ENCODE measurements at places on chromosomes 1 and 21.

- DNase-seq: no peak
These were observed 14.0 kb upstream of the UMODL1 start for GRCh38 chr21:42056996-42057689.

- DNase-seq: no peak
These were observed 106.8 kb upstream of the C1orf174 start for GRCh38 chr1:4006676-4007374.

DNA sequence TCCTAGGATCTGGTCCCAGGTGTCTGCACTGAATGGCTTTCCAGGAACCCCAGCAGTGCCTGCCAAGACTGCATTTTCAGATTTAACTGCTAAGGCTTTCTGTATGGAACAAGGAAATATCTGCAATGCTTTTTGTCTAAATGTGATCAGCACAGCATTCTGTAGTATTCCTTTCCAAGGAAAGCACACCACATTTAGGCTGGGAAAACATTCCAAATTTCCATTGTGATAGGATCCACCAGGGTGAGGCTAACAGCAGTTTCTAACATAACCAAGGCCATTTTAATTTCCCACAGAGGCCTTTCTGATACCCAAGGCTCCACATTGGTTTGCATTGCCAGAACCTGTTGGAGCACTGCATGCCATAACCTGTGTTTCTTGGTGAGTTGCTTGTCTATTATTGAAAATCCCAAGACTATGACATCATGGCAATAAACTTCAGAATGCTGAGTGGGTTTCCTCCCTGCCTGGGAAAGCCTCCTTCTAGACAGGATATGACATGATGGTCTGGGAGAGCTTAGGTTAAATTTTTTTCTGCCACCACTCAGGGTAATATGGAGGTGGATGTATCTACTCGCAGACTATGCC is 23.3 kb upstream of the PTGFRN start:
- DNase-seq: no peak

DNA sequence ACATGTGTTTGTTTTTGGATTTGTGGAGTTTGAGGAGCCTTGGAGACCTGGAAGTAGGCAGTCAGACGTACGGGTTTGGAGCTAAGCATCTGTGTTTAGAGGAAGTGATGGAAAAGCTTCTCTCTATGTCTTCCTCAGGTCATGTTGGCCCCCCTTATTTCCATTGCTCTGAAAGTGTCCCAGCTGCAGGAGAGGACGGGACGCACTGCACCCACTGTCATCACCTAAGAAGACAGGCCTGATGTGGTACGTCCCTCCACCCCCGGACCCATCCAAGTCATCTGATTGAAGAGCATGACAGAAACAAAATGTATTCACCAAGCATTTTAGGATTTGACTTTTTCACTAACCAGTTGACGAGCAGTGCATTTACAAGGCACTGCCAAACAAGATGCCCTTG is 66.2 kb downstream of the PGM1 start:
- DNase-seq: no peak

DNA sequence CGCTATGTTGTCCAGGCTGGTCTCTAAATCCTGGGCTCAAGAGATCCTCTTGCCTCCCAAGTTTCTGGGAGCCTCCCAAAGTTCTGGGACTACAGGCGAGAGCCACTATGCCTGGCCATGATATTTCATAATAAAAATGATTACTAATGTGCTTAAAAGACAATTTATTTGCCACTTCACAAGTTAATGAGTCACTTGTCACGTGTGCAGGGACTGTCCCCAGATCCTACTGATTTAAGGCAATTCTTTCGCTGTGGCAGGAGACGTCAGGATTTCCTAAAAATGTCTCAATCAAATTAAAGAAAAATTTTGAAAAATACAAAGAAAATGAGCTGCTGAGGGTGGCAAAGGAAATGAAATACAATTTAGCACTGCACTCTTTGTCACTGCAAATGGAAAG is 43.5 kb downstream of the B3GALNT2 start:
- no peak for DNase-seq

DNA sequence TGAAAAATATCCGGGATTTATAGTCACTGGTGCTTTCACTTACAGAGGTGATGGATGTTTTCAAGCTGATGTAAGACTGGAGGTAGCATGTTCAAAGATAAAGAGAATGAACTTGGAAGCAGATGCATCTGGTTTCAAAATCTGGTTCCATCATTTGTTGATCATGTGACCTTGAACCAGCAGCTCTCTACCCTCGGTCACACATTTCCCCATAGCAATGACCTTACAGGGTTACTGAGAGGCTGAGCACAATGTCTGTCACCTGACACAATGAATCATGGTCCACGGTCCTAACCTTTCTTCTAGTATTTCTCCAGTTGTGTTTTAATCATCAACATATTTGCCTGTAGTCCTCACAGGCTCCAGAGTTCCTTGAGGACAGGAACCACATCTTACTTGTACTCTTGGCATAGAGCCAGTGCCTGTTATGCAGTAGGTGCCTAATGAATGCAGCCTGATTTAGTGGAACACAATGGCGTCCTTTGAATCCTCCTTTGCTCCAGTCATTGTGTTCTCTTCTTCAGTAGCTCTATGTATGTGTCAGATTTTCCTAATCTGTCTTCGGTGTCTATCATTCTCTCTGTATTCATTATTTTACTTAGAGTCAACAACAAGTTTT is 667.3 kb downstream of the PTPRU start:
- DNase-seq: no peak

DNA sequence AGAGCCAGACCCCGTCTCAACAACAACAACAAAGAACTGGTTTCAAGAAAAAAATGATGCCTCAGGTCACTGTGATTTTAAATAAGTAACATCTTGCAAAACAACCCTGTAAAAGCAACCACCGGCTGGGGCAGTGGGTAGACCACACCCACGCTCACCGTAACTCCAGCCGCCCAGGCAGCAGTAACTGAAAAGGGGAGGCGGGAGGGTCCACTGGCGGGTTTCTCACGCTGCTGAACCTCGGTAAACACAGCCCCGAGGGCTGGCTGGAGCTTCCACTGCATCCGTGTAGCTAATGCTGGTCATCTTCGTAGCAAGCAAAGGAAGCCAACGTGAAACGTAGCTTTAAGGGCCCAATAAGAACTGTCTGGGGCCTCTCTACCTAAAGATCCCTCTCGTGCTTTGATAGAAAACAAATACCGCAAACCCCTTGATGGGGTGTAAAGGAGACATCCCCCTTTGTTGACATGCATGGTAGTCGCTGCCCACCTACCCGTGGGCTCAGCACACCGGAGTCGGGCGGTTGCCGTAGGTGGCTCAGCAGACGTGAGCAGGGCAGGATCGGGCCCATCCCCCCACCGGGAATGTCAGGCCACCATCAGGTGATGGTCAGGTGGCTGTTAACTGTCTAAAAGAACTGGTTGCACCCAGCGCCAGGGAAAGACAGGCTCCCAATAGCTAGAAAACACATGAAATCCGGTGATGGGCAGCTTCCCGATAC is 4.2 kb downstream of the C1orf159 start:
- DNase-seq: no peak

DNA sequence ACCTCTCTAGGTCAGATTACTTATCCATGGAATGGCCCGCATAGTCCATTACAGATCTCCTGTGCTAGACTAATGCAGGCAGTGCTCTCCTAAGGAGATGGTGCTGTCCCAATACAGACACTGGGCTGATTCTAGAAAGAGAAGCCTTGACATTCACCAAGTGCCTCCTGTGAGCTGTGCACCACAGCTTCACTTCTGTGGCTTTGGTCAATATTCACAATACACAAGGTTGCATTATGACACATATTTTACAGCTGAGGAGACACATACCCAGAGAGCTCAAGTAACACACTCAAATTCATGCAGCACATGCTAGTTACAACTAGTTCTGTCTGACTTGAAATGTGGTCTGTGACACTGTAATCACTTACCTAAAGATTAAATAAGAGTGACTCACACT is 59.4 kb upstream of the LRRC8B start:
- no peak for DNase-seq

- no peak for DNase-seq
These were observed 2.2 kb downstream of the IKBKE start for GRCh38 chr1:206472454-206472853.

GRCh38 chr1:115594600-115594999 is 47.2 kb upstream of the VANGL1 start:
- DNase-seq: no peak

DNA sequence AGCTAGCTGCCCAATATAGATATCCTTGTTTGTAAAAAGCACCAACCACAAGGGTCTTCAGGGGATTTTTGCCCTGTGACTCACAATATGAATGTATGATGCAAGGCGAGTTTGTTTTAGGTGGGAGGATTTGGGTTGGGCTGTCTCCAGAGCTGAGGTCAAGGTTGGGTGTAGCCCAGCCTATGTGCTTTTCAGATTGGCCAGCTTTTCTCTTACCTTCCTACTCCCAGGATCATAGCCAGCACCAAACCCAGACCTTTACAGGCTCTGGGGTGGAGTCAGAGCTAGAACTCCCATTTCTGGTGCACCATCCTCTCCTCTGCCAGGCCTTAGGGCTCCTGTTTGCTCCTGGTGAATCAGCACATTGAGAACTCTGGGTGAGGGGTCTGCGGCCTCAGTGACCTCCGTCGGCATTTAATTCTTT is 55.6 kb upstream of the GCLM start:
- DNase-seq: no peak

- no peak for DNase-seq
These were observed 9.4 kb upstream of the AKR1A1 start for GRCh38 chr1:45541193-45541592.
